Activated CD4-positive, alpha-beta memory T cell treated with anti-CD3 and anti-CD28 coated beads for 36 hours (primary cell): ENCODE measurements at places on chromosomes 7 and 10. TPM values are rescaled to one million over a fixed set of nuclear protein-coding genes. Genes with fewer than 3 reads are reported as not detected.

MRPS33 gene
- 95.4 TPM for total RNA-seq

NKX2-3 gene
- total RNA-seq: not detected

BAIAP2L1 gene
- 4.5 TPM for total RNA-seq

PLCE1 gene
- not detected for total RNA-seq

COL26A1 gene
- not detected for total RNA-seq

C10orf62 gene
- not detected for total RNA-seq

LRRC18 gene
- not detected for total RNA-seq

DNA sequence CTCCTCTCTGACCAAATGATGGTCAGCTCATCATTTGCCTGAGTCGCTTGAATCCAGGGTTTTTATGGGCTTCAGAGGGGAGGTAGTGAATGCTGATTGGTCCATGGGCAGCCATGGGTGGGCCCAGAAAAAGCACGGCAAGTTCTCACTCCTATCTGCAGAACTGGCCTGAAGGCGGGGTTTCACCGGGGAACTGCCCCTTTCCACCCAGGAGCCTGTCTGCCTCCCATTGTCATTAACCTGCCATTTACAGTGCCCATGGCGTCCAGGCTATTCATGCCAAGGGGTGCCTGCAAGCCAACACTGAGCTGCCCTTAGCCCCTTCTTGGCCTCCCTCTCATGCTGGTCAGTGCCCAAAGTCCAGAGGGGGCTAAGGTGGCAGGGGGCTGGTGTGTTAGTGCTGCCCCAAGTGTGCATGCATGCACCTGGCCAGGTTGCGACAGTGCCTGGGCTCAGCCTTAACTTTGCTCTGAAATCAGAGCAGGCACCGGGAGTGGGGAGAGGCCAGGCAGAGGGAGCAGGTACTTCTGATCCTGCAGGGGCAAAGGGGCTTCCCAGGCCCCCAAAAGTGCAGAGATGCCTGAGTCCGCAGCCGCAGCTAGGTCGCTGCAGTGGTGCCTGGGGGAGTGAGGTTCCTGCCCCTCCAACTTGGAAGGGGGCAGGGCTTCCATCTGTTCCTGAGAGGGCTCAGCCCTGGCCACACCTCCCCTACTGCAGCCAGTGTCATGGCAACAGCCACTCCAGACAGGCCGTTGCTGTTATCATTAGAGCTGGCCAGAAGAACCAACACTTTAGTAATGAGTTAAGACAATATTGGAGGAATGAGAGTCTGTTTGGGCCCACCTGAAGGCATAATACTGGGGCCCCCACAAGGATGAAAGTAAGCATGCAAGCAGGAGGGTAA is 561.6 kb downstream of the GRM8 start:
- H3K4me1 ChIP-seq: no peaks in the 10 kb centered on the region
- peaks cover 2% of the 10 kb centered on the region for H3K27me3 ChIP-seq
- no peak overlapping the region for H3K27ac ChIP-seq
- H3K4me3 ChIP-seq: no peak overlapping the region
- H3K36me3 ChIP-seq: no peaks in the 10 kb centered on the region
- DNase-seq: no peak

DNA sequence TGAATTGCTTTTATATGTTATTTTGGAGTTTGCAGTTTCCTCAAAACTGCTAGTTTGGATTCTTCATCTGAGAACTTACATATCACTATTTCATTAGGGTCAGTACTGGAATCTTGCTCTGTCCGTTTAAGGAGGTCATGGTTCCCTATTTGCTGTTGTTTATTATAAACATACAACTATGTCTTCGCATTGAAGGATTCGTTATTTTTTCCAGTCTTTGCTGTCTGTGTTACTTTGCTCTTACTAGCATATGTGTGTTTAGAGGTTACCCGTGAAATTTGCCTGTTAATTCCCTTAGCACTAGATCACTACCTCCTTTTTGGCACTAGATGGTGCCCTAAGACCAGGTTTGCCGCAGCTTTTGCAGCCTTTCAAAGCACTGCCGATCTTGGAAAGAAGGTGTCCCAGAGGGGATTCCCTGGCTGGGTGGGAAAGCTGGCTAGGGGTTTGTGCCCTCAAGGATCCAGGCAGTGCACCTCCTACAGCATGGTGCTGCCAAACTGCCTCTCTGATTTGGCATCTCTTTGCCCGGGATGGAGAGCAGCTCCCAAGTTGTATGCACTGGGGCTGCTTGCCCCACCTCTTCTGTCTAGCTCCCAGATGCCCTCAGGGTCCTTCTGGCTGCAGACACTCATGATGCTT is 103.1 kb upstream of the APBB1IP start:
- H3K4me3 ChIP-seq: peak overlapping the region; percentile 67
- peak overlapping the region; percentile 36 for H3K27ac ChIP-seq
- peaks cover 2% of the 10 kb centered on the region for H3K36me3 ChIP-seq
- peaks cover 6% of the 10 kb centered on the region for H3K4me1 ChIP-seq
- peak; percentile 73 for DNase-seq
- no peaks in the 10 kb centered on the region for H3K27me3 ChIP-seq

GRCh38 chr10:2760736-2761135 is 306.6 kb upstream of the PFKP start:
- no peak for DNase-seq
- H3K36me3 ChIP-seq: no peaks in the 10 kb centered on the region
- H3K27me3 ChIP-seq: peaks cover 9% of the 10 kb centered on the region
- no peak overlapping the region for H3K4me3 ChIP-seq
- H3K4me1 ChIP-seq: no peaks in the 10 kb centered on the region

- no peaks in the 10 kb centered on the region for H3K36me3 ChIP-seq
- H3K4me1 ChIP-seq: no peaks in the 10 kb centered on the region
- H3K4me3 ChIP-seq: no peak overlapping the region
- no peak overlapping the region for H3K27ac ChIP-seq
Observed at GRCh38 chr7:123338688-123339087, 138.9 kb upstream of the SLC13A1 start.

GRCh38 chr7:101217388-101218235 is at the start of the genes PLOD3 and ZNHIT1:
TSS of gene PLOD3 (minus strand) at chr7:101217581. CDS start at chr7:101217274, 307 bp downstream.
TSS of gene ZNHIT1 (plus strand) at chr7:101218165. CDS start at chr7:101218196, 31 bp downstream.
- peaks cover 14% of the 10 kb centered on the region for H3K36me3 ChIP-seq
- peak; percentile 98 for DNase-seq
- H3K4me1 ChIP-seq: peaks cover 35% of the 10 kb centered on the region
- H3K27ac ChIP-seq: peak within 1 kb of the TSS; percentile 76
- peak within 1 kb of the TSS; percentile 92 for H3K4me3 ChIP-seq

DNA sequence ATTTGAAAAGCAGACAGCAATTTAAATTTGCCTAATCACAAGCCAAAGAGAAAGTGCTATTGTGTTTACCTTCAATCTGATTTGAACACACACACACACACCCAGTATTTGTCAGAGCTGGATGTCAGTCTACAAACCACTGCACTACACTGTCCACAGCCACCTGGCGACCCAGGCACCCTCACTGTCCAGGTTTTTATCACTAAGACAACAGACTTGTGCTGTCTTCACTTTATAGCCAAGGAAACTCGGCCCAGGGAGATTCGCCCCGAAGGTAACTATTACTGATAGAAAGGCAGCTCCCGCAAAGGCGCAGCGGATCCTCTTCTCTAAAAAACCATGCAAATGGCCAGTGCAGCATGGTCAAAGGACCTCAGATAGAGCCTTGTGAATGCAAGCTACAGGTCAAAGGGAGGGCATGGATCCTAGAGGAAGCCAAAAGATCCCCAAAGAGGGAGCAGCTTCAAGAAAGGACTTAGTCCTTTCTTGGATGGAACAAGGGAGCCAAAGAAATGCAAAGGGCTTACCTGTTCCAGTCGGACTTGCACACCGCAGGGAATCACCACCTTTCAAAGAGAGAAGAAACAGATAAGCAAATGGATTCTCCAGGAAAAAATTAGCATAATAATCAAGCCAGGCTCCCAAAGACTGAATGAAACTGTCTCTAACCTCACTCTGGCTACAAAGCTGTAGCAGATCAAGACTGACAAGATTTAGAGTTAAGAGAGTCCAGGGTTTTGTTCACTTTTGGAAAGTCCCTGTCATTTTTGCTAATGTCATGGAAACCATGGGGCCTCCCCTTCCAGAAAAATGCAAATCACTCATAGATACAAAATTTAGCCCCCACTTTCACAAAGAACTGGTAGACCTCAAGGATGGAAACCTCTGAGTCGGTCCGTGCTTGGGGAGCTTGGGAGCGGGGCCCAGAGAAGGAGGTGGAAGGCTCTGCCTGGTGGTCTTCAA is 101.1 kb downstream of the TNS3 start:
- H3K27ac ChIP-seq: no peak overlapping the region
- DNase-seq: no peak
- H3K4me3 ChIP-seq: no peak overlapping the region
- H3K4me1 ChIP-seq: peaks cover 7% of the 10 kb centered on the region

- no peak overlapping the region for H3K4me3 ChIP-seq
- peaks cover 35% of the 10 kb centered on the region for H3K4me1 ChIP-seq
- peaks cover 47% of the 10 kb centered on the region for H3K36me3 ChIP-seq
Observed at GRCh38 chr7:130182990-130183389, 22.2 kb downstream of the TMEM209 start.

GRCh38 chr10:103845972-103846371 is 9.4 kb downstream of the SH3PXD2A start:
- DNase-seq: peak; percentile 65
- peaks cover 22% of the 10 kb centered on the region for H3K4me1 ChIP-seq
- H3K36me3 ChIP-seq: no peaks in the 10 kb centered on the region
- H3K27ac ChIP-seq: peak overlapping the region; percentile 31
- H3K27me3 ChIP-seq: no peaks in the 10 kb centered on the region
- no peak overlapping the region for H3K4me3 ChIP-seq

GRCh38 chr7:134553976-134554375 is 5.1 kb downstream of the AKR1B15 start:
- H3K36me3 ChIP-seq: no peaks in the 10 kb centered on the region
- H3K4me3 ChIP-seq: no peak overlapping the region
- H3K27me3 ChIP-seq: no peaks in the 10 kb centered on the region
- DNase-seq: no peak

- H3K36me3 ChIP-seq: no peaks in the 10 kb centered on the region
- no peak overlapping the region for H3K4me3 ChIP-seq
- H3K4me1 ChIP-seq: no peaks in the 10 kb centered on the region
- H3K27ac ChIP-seq: no peak overlapping the region
- DNase-seq: no peak
Observed at GRCh38 chr7:23093546-23093945, 12.0 kb upstream of the KLHL7 start.
